ENCODE measurements at places on chromosomes 4 and X.

GRCh38 chr4:104451573-104451972 lies 43.1 kb downstream of the CXXC4 start:
- DNase-seq, result no peak

DNA sequence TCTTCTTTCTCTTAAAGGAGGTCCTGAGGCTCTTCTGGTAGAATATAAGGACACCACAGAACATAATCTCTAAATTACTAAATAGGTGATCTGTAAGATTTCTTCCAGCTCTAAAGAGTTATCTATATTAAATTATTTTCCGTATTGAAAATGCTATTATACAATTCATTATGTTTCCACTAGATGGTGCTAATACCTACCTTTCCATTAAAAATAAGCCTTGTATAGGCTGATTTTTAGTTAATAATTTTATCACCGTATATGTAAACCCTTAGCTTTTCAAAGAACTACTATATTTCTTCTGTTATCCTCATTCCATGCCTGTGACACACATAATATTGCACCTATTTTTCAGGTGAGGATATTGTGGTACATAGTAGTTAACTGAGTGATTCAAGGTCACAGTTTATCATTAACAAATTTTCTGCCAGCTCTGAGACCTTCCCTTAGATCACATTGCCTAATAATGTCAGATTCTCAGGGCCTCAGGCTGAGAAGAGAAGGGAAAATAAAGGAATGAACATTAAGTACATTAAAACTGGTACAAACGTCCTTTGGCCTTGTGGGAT lies 138.8 kb downstream of the TEX11 start:
- DNase-seq, result no peak

- no peak for DNase-seq
Observed at GRCh38 chr4:65007841-65008439, 598.7 kb upstream of the TECRL start.

- DNase-seq, result no peak
Observed at GRCh38 chr4:7157666-7158065, 34.7 kb upstream of the SORCS2 start.

- no peak for DNase-seq
Observed at GRCh38 chr4:54843946-54844345, 186.2 kb downstream of the KIT start.

DNA sequence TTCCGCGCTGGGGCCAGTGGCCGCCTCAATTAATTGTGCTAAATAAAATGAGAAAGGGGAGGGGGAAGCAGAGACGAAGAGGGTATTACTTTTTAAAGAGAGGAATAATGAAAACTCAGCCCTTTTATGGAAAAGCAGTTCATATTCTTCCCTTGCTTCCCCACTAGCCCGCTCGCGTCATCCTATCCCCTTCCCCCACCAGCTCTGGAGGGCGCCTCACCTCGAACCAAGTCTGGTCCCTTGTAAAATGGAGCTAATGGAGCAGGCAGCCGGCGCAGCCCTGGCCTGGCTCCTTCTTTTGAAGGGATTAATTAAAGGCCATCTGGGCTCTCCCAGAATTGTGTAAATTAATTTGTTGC lies 511 bp upstream of the NKX6-1 start:
- DNase-seq, result no peak

DNA sequence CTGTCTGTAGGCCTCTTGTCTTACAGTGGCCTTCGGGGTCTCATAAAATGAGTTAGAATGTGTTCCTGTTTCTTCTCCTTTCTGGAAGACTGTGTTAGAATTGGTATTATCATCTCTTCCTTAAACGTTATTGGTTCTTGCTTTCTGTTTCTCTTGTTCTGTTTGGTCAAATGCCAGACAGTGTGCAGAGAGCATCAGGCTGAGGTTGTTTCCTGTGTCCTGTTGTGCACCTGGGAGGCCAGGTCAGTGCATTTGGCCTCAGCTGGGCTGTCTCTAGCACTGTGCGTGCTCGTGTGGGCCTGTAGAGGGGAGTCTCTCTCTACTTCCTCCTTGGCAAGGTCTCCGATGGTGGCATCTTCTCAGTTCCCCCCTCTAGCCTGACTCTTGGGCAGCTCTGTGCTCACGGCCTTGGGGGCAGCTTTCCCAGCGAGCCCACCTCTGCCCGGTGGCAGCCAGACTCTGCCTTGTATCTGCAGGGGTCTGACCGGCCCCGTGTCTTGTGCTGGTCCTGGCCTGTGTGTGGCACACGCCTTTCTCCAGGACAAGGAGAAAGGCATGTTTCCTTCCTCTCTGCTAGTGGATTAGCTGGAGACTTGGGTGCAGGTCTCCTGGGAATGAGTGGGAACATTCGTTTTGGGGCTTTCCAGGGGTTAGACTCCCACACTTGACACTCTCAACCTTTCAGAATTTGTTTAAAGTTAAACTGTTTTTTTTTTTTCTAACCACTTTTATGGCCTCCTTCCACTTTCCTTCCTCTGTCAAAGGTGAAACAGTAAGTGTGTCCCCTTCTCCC lies 62.3 kb downstream of the FAM193A start:
- no peak for DNase-seq

GRCh38 chr4:40216622-40217366 lies 20.0 kb downstream of the RHOH start:
- DNase-seq, result no peak

GRCh38 chr4:53156896-53157295 lies 209.0 kb downstream of the SCFD2 start:
- DNase-seq, result no peak

DNA sequence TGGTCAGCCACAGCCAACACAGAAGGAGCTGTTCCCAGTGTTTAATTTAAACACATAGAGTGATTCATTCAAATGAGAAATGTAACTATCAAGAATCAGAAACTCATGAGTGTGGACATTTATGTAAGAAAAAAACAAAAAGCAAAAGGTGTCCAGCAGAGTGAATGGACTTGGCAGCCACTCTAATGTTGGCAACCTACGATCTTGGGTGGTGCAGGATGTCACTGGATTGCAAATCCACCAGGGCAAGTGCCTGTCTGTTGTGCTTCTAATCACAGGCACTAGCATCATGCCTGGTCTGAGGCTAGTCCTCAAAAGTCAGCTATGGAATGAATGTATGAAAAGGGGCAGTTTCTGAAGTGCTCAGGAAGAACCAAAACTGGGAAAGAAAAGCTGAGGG lies 277.7 kb upstream of the CLNK start:
- DNase-seq, result no peak

- DNase-seq, result no peak
Observed at GRCh38 chrX:12580548-12580947, 210.7 kb upstream of the PRPS2 start.

DNA sequence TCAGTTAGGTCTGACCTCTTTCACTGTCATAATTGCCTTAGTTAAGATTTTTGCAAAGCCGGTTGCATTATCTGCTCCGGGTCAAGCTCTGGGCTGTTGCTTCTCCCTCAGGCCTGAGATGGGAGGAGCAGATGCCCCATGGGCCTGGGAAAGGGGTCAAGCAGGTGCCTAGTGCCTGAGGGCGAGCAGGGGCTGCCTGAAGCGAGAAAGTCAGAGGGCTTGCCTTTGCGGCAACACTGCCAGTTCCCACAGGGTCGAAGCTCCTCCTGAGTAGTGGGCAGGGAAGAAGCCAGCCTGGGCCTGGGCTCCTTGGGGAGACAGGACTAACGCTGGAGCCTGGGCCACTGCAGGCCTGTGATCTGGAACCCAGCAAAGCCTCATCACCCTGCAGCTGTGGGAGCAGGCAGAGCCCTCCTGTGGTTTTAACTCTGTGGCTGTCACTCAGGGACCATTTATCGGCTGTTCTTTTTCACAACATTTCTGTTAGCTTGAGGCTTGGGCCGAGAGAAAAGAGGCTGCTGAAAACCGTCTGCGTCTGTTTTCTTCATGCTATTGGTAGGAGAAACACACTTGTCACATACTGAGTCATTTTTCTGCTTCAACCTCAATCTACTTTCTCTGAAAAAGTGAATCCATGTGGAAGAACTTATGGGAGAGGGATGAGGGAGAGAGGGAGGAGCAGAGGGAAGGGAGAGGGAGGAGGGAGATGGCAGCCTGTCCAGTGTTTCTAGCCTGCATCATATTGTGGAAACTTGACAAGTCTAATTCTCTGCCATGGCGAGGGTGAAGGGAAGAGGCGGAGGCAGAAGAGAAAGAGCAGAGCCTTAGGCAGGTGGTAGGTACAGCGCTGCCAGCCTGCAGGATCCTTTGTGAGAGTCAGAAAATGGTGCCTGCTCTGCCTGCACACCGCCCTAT lies 68.4 kb downstream of the RHOH start:
- DNase-seq, result no peak

- DNase-seq, result no peak
Observed at GRCh38 chr4:14155803-14156202, 528.3 kb upstream of the BOD1L1 start.

GRCh38 chrX:15939737-15940136 lies 85.1 kb upstream of the AP1S2 start:
- no peak for DNase-seq

DNA sequence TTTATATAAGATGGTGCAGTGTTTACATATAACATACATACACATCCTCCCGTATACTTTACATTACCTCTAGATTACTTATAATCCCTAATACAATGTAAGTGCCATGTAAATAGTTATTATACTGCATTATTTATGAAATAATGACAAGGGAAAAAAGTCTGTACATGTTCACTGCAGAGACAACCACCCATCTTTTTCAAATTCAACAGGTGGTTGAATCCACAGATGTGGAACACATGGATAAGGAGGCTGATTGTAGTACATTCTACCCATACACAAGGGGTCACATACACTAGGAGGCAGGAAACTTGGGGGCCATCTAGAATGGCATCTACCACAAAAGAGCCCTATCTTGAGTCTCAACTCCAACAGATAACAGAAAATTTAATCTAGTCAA lies 3.4 kb upstream of the IDS start:
- no peak for DNase-seq

GRCh38 chr4:188554413-188554812 lies 415.2 kb downstream of the TRIML1 start:
- DNase-seq, result no peak

DNA sequence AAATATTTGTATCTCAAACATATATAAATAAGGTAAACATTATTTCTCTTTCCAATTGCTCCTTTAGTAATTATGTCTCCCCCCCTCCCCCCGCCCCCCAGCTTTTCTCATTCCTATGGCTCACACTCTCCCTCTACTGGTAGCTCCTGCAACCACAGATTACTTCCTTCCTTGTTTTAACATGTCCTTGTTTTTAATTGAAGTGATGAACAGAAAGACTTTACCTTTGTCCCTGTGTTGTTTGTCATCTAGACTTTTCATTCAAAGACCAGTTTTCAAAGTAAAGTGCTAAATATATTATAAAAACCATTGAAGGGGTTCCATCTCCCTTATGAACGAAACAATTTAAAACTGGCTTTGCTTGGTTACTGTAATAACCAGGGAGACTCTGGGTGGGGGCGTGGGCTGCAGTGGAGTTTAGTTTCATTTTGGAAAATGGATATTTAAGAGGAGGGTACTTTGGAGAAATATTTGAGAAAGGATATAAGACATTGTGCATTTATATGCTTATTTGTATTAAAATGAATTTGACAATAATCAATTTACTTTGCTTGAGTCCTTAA lies 352.9 kb downstream of the RAPGEF2 start:
- DNase-seq, result no peak

GRCh38 chr4:21819086-21819485 lies 129.5 kb downstream of the KCNIP4 start:
- no peak for DNase-seq

DNA sequence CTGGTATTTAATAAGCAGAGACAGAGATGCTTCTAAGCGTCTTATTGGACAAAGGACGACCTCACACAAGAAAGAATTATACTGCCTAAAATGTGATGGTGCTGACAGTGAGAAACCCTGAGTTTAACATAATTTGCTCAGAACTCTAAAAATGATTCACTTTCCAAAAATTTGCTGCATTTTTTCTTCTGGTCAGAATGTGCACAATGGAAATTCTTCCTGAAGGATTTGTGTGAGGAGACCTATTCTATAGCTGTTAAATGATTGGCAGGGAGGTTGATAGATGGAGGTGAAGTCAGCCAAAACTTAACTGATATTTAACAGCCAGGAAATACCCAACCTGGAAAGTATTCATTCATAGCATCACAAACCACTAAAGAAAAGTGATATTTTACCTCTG lies 1.7 kb downstream of the MAGEC3 start:
- DNase-seq, result no peak

DNA sequence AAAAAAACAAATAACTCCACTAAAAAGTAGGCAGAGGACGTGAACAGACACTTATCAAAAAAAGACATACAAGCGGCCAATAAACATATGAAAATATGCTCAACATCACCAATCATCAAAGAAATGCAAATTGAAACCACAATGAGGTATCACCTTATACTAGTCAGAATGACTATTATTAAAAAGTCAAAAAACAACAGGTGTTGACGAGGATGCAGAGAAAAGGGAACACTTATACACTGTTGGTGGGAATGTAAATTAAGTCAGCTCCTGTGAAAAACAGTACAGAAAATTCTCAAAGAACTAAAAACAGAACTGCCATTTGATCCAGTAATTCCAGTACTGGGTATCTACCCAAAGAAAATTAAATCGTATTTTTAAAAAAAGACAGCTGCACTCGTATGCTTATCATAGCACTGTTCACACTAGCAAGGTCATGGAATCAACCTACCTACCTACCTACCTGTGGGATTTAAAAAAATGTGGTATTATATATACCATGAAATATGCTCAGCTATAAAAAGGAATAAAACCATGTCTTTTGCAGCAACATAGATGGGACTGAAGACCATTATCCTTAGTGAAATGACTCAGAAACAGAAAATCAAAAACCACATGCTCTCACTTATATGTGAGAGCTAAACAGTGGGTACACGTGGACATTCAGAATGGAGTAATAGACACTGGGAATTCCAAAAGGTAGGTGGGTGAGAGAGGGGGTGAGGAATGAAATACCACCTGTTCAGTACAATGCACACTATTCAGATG lies 24.8 kb upstream of the PTPN13 start:
- DNase-seq, result no peak

GRCh38 chr4:147594578-147594977 lies 22.6 kb upstream of the TMEM184C start:
- no peak for DNase-seq

DNA sequence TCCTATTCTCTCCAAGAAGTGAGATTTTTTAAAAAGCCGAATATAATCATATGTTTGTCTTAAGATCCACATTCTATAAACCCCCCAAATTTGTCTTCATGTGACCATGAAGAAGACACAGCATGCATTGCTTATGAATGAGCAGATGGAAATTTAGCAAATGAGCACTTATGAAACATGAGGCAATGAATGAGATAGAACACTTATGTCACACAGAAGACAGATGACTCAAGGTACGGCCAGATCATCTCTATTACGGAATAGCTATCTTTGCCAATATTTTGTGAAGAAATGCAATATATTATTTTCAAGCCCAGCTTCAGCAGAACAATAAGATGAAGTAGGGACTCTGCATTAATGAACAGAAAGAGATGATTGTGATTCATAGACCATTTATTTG lies 21.4 kb downstream of the PHEX start:
- DNase-seq, result no peak
